ENCODE measurements at places on chromosomes 2 and 18.

DNA sequence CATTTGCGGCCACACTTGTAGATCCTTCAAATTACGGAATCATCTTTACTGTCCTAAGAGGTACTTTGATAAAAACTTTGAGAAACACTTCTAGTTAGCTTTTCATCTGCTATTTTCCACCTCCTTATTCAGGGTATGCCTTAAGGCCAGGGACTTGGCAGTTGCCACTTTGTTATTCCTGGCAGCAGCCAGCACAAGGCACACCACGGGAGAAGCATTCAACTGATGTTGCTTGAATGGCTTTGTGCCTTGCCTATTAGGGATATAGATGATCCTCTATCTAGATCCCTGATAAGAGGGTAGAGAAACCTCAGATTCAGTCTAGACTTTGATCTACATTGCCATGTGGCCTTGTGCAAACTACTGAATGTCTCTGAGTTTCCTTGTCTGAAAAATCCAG is 70.3 kb upstream of the EPHA4 start:
- DNase-seq: no peak

- no peak for DNase-seq
These were observed 34.6 kb upstream of the WDR75 start for GRCh38 chr2:189406586-189407233.

DNA sequence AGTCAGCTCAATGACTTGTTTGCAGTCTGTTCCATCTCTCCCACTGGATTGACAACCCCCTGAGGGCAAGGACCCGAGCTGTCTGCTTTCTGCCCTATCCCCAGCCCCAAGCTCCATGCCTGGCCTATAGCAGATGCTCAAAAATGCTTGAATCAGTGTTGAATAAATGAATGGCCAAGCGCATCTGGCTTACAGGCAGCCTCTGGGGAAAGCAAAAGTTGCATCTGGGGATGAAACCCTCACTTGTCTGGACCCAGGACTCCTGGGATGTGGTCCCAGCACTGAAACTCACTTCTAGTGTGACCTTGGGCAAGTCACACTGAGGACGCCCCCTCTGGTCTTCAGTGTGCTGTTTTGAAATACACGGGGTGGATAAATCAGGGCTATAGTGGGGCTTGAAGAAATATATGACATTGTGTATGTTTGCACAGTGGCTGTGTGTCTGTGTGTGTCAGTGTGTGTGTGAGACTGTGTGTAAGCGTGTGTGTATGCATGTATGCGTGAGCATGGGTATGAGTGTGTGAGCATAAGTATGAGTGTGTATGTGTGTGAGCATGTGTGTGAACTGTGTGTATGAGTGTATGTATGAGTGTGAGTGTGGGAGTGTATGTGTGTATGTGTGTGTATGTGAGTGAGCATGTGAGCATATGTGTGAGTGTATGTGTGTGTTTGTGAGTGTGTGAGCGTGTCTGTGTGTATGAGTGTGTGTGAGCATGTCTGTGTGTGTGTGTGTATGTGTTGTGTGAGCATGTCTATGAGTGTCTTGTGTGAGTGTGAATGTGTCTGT is 27.8 kb upstream of the TNS1 start:
- DNase-seq: no peak

DNA sequence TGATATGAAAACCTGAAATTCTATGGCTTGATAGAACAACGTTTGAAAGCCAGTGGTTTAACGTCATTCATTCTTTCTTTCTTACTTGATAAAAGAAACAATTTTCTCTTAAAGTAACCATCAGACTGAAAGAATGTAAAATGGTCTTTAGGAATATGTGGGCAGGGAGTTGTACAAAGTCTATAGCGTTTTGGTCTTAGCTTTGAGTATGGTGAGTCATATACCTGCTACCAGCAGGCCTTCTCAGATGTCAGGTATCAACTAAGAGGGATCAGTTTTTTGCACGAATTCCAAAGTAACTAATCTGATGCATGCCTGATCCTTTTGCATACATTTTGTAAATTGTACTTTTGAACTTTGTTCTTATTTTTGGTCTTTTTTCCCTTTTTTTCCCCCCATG is 101.5 kb upstream of the DSEL start:
- DNase-seq: no peak

- no peak for DNase-seq
These were observed 56.9 kb upstream of the TMEM178A start for GRCh38 chr2:39608686-39609441.

DNA sequence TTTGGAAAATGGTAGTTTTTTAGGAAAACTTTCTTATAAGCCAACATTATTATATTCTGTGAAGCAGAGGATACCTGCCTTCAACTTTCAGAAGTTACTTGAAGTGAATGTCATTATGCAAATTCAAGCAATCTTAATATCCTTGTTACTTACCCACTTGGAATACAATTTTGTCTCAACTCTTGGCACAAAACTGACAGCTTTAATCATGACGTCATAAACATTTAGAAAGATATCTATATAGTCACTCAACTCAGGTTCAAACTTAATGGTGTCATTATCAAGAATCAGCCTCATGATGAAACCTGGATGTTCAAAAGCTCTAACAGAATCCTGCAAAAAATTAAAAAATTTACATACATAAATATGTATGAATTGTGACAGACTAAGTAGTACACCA is 68.1 kb downstream of the DNAH7 start:
- no peak for DNase-seq

DNA sequence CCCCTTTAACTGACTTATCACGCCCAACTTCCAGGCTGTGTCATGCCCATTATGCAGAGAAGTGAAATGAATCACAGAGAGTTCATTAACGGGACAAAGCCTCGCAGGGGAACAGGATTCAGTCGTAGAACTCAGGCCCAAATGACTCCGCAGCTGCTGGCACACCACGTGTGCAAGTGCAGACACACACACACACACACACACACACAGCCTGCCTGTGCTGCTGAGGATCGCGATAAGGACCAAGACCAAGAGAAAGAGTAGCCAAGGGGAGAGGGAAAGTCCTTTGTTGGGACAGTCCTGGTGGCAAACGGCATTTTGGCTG is 90.0 kb upstream of the TAF1B start:
- peak; percentile 42 for DNase-seq

- no peak for DNase-seq
These were observed 57.6 kb downstream of the ACKR3 start for GRCh38 chr2:236627193-236627592.

- no peak for DNase-seq
These were observed 71.2 kb upstream of the STAM2 start for GRCh38 chr2:152246686-152247336.

DNA sequence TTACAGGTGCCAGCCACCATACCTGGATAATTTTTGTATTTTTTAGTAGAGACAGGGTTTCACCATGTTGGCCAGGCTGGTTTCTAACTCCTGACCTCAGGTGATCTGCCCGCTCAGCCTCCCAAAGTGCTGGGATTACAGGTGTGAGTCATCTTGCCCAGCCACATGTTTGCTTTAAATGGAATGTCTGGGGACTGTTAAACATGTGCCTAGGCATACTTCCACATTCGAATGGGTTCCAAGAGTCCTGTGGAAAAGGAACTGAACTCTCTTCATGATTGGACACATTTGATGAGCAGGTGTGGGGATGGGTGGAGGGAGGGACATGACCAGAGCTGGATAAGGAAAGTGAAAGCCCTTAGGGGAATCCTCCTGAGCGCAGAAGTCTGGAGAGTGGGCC is 58.4 kb upstream of the GREB1L start:
- no peak for DNase-seq

- no peak for DNase-seq
These were observed 27.2 kb downstream of the FECH start for GRCh38 chr18:57559314-57559713.

DNA sequence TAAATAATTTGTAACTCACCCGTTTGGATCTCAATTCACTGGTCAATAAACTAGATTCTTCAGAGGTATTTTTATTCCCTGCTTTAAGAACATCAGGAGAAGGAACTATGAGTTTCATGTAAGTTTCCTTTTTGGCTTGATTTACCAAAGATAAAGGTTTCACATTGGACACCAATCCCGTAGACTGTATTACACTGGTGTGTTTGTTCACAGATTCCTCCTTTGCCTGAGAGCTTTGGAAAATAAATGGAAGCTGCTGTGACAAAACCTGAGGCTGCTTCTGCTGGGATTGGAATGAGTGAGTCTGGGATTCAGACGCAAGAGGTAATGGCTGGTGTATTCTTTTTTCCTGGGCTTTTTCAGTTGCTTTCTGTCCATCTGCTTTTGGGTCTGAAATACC is 151.8 kb upstream of the WDSUB1 start:
- DNase-seq: no peak

- peak; percentile 81 for DNase-seq
These were observed 75.3 kb downstream of the LRRFIP1 start for GRCh38 chr2:237702441-237703391.

GRCh38 chr2:237927135-237927534 is 39.7 kb upstream of the UBE2F start:
- DNase-seq: no peak

DNA sequence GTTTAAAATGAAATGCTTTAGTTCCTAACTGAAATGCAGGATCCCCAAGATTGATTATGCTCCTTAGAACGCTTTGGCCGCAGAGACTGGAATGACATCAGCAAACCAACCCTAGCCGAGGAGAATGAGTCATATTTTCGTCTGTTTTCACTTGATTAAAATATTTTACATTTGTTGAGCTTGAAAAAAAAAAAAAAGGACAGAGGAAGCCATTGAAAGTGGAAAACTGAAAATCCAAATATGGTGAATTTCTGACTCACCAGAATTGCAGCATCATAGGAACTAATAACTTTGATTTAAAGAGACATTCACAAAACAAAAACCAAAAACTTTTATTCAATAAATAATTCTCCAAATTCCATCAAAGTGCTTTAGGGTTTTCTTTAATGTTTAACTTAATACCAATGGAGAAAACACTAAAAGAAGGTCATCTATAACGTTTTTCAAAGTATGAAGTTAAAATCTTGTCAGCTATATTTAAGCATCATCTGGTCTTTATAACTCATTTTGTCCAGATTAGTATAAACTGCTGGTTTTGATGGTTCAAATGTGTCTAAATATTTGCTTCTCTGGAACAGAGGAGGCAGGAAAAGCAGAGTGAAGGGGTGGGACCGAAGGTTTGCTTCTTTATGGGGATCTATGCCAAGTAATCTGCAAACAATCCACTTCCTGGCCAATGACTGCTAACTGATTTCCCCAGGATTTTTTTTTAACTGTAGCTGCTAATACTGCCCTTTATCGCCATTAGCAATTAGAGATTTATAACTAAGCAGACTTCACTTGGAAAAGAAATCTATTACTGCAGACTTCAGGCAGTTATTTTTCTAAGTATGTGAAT is 30.9 kb upstream of the COL5A2 start:
- DNase-seq: no peak

GRCh38 chr18:51170664-51171063 is 26.8 kb downstream of the MEX3C start:
- DNase-seq: no peak

GRCh38 chr2:16126517-16127275 is 186.3 kb downstream of the MYCN start:
- no peak for DNase-seq

DNA sequence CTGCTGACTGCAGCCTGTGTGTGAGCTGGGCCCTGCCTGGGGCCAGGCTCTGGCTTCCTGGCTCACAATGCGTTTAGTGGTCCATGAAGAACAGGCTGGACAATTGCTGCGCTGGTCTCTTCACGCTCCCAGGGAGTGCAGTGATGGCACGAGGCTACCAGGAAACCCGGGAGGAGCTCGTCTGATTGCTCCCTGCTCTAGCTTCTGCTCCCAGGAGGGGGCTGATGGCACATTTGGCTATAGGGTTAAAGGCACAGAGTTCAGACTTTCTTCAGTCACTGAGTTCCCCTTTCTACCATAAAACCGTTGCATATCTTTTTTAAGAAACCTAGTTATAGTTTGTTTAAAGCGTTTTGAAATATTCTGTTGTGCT is 60.1 kb downstream of the KCNF1 start:
- no peak for DNase-seq

- no peak for DNase-seq
These were observed 621.1 kb upstream of the FANCL start for GRCh38 chr2:58862244-58862643.

GRCh38 chr2:239590276-239590675 is 189.5 kb upstream of the HDAC4 start:
- no peak for DNase-seq

GRCh38 chr2:165428926-165429325 is 40.6 kb upstream of the CSRNP3 start:
- DNase-seq: no peak

- no peak for DNase-seq
These were observed 55.5 kb downstream of the DPP4 start for GRCh38 chr2:162018530-162018929.

DNA sequence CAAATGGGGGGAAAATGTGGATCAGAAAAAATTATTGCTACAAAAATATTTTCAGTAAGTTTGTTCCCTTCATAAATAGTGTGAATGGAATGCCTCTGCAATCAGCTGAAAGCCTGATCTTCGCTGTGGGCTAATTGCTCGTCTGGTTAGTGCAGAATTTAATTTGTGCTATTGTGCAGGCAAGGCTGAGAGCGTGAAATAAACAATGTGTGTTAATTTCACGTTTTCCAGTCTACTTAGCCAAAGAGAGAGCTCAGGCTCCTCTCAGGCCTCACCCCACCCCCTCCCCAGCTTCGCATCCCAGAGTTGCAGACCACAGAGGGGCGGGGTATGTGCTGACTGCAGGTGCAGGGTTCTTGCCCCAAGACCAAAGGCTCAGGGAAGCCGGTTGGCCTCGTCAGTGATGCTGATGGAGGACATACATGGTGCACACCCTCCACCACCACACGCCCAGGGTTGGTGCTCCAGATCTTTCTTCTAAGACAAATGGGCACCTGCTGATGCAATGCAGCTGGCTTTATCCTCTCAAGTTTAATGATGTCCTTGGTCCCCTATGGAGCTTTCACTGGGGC is 302.6 kb upstream of the SLC14A2 start:
- DNase-seq: no peak

DNA sequence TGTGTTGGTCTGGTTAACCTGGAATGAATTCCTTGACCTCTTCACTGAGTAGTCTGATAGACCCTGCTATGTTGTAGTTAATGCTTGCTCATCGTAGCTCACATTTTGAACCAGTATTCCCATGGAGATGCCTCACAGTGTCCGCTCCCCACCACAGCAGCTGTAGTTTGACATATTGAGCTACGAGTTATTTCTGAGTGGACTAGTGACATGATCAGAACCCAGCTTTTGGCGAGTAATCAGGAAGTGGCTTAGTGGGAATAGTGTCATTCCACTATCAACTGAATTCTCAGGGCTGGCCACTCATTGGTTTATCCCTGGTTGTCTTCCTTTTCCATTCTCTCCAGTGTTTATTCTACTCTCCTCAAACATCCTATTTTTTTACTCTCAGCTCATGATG is 102.7 kb downstream of the MYO1B start:
- no peak for DNase-seq

All from CD4-positive, alpha-beta memory T cell (primary cell).